Spleen (tissue), 13 donors: ENCODE measurements at places on chromosomes 6 and 20.

DNA sequence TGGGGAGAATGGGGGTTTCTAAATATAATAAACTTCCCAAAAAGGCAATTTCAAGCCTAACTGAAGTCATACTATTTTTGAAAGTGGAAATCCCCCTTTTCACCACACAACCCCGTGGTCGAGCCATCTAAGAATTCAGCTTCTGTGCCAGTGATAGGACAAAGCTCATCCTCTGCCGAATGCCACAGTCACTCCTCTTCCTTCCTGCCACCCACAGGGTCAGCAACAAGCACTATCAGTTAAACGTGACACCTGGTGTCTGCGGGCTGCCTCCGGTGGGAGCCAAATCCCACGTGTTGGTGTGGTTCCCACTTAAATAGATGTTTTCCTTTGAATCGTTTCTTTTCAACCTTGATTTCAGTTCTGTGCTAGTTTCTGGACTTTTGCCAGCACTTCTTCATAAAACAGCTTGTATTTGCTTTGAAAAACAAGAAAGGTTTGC lies 60.7 kb downstream of the TNFAIP3 start:
- peak; percentile 82 for DNase-seq

DNA sequence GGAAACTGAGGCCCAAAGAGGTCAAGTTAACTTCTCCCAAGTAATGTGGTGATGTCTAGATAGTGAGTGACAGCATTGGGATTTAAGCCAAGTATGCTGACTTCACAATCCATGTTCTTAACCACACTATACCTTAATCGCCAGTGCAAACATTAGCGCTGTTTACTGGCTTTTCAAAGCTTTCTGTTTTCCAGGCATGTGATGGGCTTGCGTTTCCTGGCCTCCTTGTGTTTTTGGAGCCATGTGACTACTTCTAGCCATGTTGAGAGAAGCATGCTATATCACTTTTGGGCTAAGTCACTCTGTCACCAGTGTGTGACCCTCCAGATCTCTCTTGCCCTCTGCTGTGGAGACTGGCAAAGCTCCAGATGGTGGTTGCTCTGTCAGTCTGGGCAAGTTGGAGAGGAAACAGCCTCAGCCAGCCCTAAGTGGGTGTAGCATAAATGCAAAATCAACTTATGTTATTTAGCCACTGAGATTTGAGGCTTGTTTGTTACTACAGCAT lies 76.9 kb downstream of the ANKRD6 start:
- DNase-seq = no peak

- DNase-seq = no peak
These were observed 98.4 kb downstream of the MRPL14 start for GRCh38 chr6:44028789-44029310.

- no peak for DNase-seq
These were observed 18.3 kb downstream of the SERPINB6 start for GRCh38 chr6:2953098-2953497.

GRCh38 chr6:44567406-44567805 lies 179.9 kb downstream of the CDC5L start:
- peak; percentile 47 for DNase-seq

GRCh38 chr6:11006061-11006460 lies 38.0 kb downstream of the ELOVL2 start:
- no peak for DNase-seq

DNA sequence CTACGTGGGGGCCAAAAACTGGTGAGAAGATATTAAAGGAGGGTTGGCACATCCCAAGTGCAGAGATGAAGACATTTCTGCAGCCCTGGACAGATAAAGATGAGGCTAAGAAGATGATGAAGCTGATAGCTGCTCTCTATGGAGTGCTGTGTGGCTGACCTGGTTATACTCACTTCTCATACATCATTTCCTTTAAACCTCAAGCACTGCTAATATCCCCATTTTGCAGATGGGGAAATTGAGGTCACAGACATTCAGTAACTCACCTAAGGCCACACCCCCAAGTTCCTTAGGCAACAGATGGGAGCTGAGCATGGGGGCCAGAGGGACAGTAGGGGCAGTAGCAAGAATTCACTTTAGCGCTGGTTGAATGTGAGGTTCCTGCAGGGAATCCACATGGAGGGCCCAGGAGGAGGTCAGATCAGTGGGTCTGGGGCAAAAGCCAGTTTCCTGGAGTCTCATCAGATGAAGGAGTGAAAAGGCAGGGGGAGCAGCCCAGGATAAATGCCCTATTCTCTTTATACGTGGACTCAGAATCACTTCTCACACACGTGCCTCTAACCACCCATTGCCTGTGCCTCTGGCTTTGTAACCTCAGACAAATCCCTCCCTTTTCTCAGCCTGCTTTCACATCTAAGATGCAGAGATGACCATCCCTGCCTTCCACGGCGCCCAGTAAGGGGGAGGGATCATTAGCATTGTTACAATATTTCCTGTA lies 125.8 kb downstream of the NFATC2 start:
- no peak for DNase-seq

DNA sequence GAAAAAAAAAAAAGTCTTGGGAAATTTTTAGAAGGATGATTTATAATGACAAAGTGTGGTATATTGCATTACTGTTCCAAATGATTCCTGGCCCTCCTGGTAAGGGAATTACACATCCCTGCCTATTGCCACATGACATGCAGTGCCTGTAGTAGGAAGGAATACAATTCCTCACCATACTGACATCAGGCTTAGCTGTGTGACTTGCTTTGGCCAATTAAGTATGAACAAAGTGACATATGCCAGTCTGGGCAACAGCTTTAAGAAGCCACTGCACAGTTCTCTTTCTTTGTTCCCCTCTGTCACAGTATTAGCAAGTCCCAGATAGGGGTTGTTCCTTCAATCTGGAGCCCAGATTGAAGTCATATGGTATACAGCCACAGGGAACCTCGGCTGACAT lies 100.5 kb downstream of the KIF13A start:
- DNase-seq = no peak

DNA sequence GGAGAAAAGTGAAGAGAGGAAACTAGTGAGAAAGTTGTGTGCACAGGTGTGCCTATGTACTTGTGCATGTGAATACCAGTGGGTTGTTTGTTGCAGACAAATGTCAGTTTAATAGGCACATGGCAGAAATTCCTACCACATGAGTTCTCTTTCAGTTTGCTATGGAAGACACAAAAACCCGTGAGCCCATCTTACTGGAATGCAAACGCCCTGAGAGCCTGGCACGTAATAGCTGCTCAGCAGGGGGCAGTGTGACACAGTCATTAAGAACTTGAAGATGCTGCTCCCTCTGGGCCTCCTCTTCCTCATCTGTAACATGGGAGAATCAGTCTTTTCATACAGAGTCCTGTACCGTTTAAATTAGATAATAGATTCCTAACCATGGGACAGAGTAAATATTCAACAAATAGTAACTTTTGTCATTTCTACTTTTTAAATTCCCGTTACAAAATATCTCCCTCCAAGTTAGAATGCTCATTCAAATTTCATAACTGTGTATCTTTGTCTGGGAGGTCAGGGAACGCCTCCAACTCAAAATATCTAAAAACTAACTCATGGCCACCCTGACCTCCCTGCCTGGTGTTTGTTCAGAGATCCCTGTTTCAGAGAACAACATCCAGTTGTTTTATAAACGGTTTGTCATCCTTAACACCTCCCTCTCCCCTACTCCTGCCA lies 802.9 kb downstream of the MAFB start:
- no peak for DNase-seq

DNA sequence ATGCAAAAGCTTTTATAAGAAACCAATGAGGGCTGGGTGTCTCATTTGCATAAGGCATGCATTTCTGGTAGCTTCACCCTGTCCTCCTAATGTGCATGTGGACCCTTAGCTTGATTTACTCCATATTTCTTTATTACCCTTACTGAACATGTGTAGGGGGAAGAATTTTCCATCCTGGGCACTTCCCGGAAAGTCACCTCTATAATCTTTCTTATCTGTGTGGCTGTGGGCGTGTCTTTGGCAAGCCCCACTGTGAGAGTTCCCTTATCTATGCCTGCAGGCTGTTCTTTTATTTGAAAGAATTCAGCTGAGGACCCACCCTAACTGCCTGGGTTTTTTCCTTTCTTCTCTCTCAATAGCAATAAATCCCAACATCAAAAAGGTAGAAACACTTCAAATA lies 627.8 kb downstream of the DOK5 start:
- DNase-seq = no peak

- peak; percentile 84 for DNase-seq
These were observed 56.3 kb upstream of the TULP1 start for GRCh38 chr6:35569011-35569461.

GRCh38 chr6:29759457-29759856 lies 36.2 kb downstream of the HLA-F start:
- DNase-seq = no peak

- DNase-seq = no peak
These were observed 11.7 kb downstream of the SLC23A2 start for GRCh38 chr20:4989570-4989969.

GRCh38 chr6:8074213-8074612 lies 10.0 kb upstream of the BLOC1S5 start:
- DNase-seq = no peak

- DNase-seq = no peak
These were observed 25.1 kb downstream of the TOX2 start for GRCh38 chr20:43939762-43940121.

GRCh38 chr20:57499676-57500075 lies 25.3 kb downstream of the CTCFL start:
- no peak for DNase-seq

GRCh38 chr20:41716911-41717310 lies 98.7 kb upstream of the CHD6 start:
- DNase-seq = no peak

DNA sequence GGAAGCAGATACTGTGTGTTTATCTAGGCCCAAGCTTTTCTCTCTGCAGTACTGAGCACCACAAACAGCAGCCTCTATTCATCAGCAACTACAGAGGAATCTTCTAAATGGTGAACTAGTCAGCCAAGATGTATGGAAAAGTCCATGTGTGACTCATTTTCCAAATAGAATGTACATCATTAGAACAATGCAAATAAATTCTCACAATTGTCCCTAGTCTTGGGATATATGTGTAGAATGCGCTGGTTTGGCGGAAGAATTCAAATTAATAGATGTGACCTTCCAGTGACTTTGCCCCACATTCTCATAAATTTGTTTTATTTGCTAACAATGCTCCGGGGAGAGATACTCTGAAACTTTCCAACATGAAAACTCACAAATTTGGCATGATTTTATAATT lies 436.2 kb downstream of the CBLN4 start:
- no peak for DNase-seq

GRCh38 chr6:79421001-79421411 lies 116.2 kb downstream of the LCA5 start:
- no peak for DNase-seq

DNA sequence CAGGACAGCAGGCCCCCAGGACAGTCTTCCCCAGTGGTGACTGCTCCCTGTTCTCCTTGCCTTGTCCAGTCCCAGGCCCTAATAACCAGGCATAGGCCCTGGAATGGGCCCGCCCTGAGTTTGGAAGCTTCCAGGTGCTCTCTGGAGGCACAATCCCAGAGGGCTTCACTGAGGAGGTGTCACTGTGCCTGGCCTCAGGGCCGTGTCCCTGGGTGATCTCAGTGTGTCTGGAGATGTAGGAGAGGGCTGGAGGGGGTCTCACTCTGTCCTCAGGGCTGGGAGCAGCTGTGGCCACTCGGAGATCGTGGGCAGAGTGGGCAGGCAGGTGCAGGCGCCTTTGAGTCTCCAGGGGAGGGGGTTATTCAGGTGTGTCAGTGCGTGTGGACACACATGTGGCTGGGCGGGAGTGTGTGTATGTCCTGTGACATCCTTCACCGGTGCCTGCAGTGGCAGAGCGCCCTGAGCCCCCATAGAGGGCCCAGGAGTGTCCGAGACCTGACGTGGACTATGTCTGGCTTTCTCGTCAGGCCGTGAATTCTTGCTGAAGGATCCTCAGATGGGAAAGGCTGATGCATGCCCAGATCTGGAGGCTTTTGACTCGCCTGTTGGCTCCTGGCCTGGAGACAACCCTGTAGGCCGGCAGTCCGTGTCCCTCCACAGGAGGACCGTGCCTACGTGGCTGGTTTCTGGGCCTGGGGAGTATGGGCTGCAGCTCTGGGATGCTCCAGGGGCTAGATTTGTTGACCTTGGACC lies 5.5 kb upstream of the NPBWR2 start:
- peak; percentile 51 for DNase-seq

DNA sequence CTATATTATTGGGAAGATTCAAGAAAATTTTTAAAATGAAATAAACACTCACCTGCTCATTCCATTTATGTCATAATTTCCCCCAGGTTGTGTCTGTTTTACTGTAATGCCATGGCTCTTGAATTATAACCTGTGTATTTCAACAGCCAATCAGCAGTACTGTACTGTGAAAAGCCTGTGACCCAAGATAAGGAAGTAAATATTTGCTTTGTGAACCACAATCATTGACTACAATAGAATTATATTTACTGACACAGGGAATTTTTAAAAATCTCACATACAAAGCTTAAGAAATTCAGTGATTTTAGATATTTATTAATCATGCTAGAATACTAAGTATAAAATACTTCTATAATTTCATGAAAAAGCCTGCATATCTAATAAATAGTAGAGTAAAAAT lies 6.0 kb downstream of the RGS17 start:
- DNase-seq = no peak

- DNase-seq = no peak
These were observed 62.2 kb downstream of the FILIP1 start for GRCh38 chr6:75431379-75431778.

GRCh38 chr20:43506238-43506637 lies 1.3 kb upstream of the L3MBTL1 start:
- DNase-seq = no peak

DNA sequence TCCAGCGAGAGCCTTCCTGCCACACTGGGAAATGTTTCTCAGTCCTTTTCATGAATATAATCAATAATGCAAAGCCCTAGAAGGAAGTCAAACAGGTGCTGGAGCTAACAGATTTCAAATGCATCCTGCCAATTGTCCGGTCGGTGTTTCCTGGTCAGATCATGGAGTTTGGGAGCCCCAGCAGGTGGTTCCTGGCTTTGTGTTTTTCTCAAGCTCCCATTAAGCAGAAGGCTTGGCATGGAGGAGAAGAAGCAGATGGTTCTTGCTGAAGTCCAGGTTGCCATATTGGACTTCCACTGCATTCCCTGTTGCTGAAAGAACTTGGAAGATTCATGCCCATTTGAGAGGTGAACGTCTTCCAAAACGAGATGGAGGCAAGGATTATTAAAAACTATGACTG lies 68.6 kb downstream of the GFOD1 start:
- no peak for DNase-seq

DNA sequence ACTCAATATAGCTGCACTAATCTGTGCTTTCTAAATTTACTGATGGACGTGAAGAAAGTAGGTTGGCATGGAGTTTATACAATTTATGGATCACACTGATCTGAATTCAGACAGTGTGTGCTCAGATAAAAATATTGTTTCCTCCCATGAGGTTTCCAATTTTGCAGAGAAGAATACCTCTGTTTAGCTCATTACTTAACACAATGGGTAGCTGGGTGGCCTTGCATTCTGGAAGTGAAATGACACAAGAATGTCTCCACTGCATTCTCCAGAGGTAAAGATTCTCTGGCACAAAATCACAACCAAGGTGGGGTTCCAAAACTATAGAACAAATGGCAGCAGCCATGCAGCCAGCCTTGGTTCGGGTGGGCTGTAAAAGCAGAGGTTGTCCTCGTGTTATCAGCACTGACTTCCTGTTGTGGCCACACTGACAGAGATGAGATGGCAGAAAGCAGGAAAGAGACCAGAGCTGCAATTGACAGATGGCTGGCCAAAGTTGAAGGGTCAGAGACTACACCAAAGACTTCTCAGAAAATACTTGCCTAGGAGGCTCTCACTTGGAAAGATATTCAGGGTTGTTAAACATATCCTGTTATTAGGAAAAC lies 50.2 kb downstream of the HDAC2 start:
- no peak for DNase-seq

- no peak for DNase-seq
These were observed 187.6 kb downstream of the ZFP64 start for GRCh38 chr20:52004018-52004417.
